Upper lobe of left lung (tissue), 6 donors: ENCODE measurements at places on chromosomes 5 and 9. TPM values are rescaled to one million over a fixed set of nuclear protein-coding genes. Genes with fewer than 3 reads are reported as not detected.

DNA sequence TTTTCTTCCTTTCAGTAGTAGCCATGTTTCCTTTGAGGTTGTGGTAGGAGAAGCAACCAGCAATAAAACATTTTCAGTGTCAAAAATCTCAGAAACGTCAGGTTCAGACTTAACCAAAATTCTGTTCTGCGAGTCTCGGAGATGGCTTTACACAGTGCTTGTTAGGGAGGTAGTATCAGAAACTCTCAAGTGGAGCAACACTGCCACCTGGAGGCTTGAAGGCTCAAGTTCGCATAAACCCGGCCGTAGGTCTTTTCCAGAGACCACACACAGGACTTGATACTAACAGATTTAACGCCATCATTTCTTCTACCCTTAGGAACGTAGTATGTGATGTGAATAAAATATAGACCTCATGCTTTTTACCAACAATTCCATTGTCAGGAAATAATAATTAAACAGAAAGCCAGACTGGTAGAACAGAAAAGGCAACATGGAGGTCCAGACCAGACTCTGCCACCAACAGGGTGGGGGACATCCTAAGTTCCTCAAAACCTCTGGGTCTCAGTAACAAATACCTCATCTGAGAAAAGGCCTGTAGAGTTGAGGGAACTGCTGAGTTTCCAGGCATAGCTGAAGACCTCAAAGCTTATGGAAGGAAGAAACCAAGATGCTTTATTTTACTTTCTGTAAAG is 8.5 kb downstream of the PTGER4 start:
- peak overlapping the region; percentile 80 for H3K4me3 ChIP-seq
- DNase-seq, result no peak
- H3K36me3 ChIP-seq, result peaks cover 10% of the 10 kb centered on the region
- no peak overlapping the region for H3K27ac ChIP-seq

DNA sequence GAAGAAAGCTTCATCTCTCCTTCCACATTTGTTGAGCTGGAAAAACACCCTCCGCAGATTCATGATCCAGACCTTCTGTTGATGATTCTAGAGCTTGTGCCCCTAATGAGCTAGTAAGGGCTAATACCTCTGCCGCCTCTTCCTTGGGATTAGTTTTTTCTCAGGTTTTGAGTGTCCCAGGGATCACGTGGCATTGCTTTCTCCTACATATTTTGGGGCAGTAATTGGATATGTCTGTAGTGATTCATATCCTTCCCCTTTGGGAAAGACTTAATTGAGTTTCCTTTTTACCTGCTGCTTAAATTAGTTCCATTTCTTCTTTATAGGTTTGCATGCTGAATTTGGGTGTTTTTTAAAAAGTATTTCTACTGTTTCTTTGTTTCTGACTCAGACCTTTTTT is 143.9 kb downstream of the GOLPH3 start:
- H3K4me1 ChIP-seq, result peaks cover 15% of the 10 kb centered on the region
- no peak overlapping the region for H3K4me3 ChIP-seq
- no peaks in the 10 kb centered on the region for H3K27me3 ChIP-seq
- H3K27ac ChIP-seq, result no peak overlapping the region

DNA sequence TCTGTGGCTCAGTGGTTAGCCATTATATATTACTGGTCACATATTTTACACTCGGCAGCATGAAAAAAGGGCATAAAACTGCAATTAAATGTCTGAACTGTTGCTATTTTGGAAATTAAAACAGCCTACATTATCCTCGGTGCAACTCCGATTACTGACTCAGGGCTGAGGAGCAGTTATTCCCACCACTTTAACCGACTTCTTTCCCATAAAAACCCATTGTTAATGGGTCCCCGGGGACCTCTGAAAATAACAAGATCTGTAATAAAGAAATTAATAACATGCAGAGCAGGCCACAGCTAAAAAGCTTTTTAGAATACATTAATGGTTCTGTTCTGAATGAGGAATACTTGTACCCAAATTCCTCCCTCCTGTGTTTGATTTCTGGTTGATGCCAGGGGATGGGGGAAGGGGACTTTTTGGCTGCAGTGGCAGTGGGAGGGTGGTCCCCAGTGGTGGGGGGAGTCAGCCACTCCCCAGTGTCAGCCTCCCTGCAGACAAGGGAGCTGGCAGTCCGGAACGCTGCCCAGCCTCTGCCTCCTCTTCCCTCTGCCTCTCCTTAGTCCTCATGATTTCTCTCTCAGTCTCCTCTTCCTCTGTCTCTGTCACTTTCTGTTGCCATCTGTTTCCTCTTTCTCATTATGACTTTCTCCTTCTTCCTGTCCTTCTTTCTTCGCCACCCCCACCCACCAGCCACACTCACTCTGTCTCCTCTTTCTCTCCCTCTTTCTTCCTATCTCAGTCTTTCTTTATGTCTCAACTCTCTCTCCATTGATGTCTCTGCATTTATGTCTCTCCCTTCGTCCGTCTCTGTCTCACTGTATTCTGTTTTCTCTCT is 59.0 kb upstream of the ZBTB43 start:
- no peaks in the 10 kb centered on the region for H3K27me3 ChIP-seq
- DNase-seq, result no peak
- H3K36me3 ChIP-seq, result no peaks in the 10 kb centered on the region
- H3K4me1 ChIP-seq, result no peaks in the 10 kb centered on the region

GRCh38 chr5:166493612-166494011 is 1797.8 kb upstream of the WWC1 start:
- no peak overlapping the region for H3K27ac ChIP-seq
- DNase-seq, result no peak
- no peaks in the 10 kb centered on the region for H3K36me3 ChIP-seq
- H3K27me3 ChIP-seq, result no peaks in the 10 kb centered on the region

DNA sequence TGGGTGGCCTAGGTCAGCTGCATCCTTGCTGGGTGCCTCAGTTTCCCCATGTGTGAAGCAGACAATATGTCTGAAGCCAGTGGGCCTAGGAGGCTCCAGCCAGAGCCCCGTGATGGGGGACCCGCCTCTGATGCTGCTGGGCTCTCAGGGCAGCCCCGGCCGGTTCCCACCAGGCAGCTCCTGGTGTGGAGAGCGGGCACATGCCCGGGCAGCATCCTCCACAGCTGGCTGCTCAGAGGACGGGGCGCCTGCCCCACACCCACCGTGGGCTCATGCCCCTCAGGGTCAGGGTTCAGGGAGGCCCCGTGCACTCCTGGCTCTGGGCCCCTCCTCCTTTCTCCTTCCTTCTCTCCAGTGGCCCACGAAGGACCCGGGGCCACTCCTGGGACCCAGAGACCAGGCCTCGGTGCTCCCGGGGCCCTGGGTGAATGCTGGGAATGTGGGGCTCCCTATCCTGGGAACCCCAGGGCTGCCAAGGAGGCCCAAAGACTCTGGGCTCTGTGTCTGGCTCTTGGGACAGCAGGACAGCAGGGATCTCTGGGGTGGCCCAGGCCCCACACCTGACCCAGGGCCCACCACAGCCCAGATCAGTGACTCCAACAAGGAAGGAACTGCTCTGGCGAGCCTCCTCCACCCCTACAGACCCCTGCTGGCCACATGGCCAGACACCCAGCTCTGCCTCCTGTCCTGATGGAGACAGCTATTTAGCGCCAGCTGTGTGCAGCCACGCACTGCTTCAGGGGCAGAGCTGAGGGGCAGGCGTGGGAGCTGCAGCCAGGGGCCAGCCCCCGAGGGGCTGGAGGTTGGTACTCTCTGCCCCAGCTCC is 39.5 kb upstream of the EGFL7 start:
- H3K27me3 ChIP-seq, result no peaks in the 10 kb centered on the region
- H3K36me3 ChIP-seq, result no peaks in the 10 kb centered on the region
- H3K27ac ChIP-seq, result no peak overlapping the region
- H3K4me1 ChIP-seq, result peaks cover 59% of the 10 kb centered on the region

- no peak overlapping the region for H3K27ac ChIP-seq
- DNase-seq, result no peak
- no peaks in the 10 kb centered on the region for H3K36me3 ChIP-seq
- no peaks in the 10 kb centered on the region for H3K4me1 ChIP-seq
Observed at GRCh38 chr9:97889941-97890887, 32.1 kb downstream of the TRMO start.

Gene IQGAP2
- total RNA-seq, result 57.6 TPM

GRCh38 chr9:138072161-138072842 is 194.7 kb downstream of the CACNA1B start:
- no peak overlapping the region for H3K27ac ChIP-seq
- no peaks in the 10 kb centered on the region for H3K4me1 ChIP-seq
- DNase-seq, result no peak
- H3K27me3 ChIP-seq, result no peaks in the 10 kb centered on the region
- H3K4me3 ChIP-seq, result no peak overlapping the region
- no peaks in the 10 kb centered on the region for H3K36me3 ChIP-seq

DNA sequence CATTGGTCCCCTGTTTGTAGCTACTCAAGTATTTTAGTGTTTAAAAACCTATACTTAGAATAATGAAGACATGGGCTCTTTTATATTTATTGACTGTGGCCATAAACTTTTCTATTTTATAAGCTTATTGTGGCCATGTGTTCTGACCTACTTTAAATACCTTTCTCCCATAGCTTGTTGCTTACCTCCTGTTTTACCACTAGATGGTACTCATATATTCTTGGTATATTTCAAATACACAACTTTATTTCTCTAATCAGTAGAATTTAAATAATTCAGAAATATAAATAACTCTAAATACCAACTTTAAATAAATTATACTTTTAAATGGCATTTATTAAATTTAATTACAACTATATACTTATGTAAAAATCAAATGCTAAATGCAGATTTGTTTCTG is 498.0 kb downstream of the PRDM9 start:
- H3K4me3 ChIP-seq, result no peak overlapping the region
- no peak overlapping the region for H3K27ac ChIP-seq
- no peaks in the 10 kb centered on the region for H3K27me3 ChIP-seq

DNA sequence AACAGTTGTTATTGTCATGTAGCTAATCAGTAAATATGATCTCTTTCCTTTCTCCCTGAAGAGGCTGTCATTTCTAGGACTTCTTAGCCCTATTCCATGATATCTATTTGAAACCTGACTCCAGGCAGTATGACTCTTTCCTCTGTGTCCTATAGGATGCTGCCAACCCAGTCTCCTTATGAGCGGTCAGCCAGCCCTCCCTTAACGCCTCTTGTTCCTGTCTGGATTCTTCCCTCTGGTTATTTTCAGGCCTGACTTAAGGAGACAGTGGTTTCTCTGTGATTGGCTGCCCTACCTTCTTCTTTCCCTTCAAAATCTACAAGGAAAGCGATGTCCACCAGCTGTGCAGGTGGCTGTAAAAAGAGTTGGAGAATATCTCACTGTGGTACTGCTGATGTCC is 19.4 kb upstream of the C5orf63 start:
- no peak for DNase-seq
- no peaks in the 10 kb centered on the region for H3K36me3 ChIP-seq
- H3K4me3 ChIP-seq, result no peak overlapping the region
- no peaks in the 10 kb centered on the region for H3K27me3 ChIP-seq

Gene ADAMTS12
- total RNA-seq, result 9.8 TPM

Gene PCDHA4
- 1.5 TPM for total RNA-seq

Gene NPR3
- total RNA-seq, result 30.9 TPM

Gene NDUFS4
- 27.7 TPM for total RNA-seq

GRCh38 chr5:129904667-129905472 is 605 bp downstream of the CHSY3 start:
- DNase-seq, result peak; percentile 21
- H3K4me1 ChIP-seq, result peaks cover 26% of the 10 kb centered on the region
- peak overlapping the region; percentile 83 for H3K27ac ChIP-seq
- H3K4me3 ChIP-seq, result peak overlapping the region; percentile 81
- no peaks in the 10 kb centered on the region for H3K36me3 ChIP-seq

DNA sequence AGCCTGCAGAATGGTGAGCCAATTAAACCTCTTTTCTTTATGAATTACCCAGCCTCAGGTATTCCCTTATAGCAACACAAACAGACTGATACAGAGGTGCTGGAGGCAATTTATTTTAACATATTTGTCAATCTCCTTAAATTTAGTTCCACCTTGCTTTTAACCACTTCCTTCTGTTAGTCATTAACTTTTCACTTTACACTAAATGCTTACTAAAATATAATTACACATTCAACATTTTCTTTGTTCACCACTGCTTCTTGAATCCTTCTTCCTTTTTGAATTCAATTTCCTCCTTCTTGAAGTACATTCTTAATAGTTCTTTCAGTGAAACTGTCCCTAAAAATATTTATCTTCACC is 39.4 kb downstream of the LYRM7 start:
- no peaks in the 10 kb centered on the region for H3K36me3 ChIP-seq
- no peaks in the 10 kb centered on the region for H3K4me1 ChIP-seq
- no peak overlapping the region for H3K4me3 ChIP-seq
- no peaks in the 10 kb centered on the region for H3K27me3 ChIP-seq
- H3K27ac ChIP-seq, result no peak overlapping the region

GRCh38 chr9:111937301-111937700 is 40.7 kb downstream of the UGCG start:
- H3K27ac ChIP-seq, result peak overlapping the region; percentile 63
- no peaks in the 10 kb centered on the region for H3K27me3 ChIP-seq
- H3K4me3 ChIP-seq, result no peak overlapping the region
- peaks cover 18% of the 10 kb centered on the region for H3K36me3 ChIP-seq

DNA sequence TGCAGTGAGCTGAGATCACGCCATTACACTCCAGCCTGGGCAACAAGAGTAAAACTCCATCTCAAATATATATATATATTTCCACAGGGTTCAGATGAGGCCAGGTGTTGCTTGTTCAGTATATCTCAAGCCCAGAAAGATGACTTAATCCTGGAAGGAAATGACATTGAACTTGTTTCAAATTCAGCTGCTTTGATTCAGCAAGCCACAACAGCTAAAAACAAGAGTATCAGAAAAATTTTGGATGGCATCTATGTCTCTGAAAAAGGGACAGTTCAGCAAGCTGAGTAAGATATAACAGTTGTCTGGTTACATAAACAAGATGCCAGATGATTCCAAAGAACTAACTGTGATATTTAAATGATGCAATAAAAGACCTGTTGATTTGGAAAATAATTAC is 352.0 kb downstream of the KCTD16 start:
- H3K4me3 ChIP-seq, result no peak overlapping the region
- H3K4me1 ChIP-seq, result no peaks in the 10 kb centered on the region
- no peak for DNase-seq
- H3K27ac ChIP-seq, result no peak overlapping the region
- no peaks in the 10 kb centered on the region for H3K36me3 ChIP-seq

Gene IL13
- total RNA-seq, result 0.49 TPM

DNA sequence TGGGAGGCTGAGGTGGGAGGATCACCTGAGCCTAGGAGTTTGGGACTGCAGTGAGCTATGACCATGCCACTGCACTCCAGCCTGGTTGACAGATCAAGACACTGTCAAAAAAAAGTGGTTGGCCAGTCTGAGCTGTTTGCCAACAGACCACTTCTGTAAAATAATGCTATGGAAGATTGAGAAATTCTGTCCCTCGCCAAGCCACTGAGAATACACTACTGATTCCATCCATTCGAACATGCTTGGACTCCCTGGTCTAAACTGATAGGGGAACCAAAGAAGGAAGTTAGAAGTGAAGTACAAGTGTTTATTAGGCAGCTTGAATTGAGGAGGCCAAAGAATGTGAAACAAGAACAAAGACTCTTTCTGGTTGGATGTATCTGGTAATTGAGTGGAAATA is 27.2 kb downstream of the ENC1 start:
- H3K4me1 ChIP-seq, result no peaks in the 10 kb centered on the region
- no peak for DNase-seq
